ENCODE measurements at places on chromosomes 2 and 18. TPM values are rescaled to one million over a fixed set of nuclear protein-coding genes. Genes with fewer than 3 reads are reported as not detected.

DNA sequence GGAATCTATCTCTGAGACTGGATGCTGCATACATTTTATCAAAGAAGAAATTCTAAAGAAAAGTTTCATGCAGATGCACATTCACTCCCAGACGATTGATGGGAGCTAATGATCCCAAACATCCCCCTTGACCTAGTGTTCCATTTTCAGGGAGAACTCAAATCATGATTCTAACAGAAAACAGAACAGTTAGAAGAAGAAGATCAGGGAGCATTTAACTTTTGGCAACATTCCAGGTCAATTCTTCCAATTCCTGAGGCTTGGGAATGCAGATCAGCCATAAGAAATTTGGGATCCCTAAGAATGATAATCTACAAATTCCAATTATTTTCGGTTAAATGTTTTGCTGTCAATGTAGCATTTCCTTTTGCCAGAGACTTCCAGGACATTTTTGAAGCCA is 96.6 kb downstream of the CPO start:
- no peaks in the 10 kb centered on the region for H3K4me1 ChIP-seq
- peaks cover 15% of the 10 kb centered on the region for H3K27me3 ChIP-seq
- no peaks in the 10 kb centered on the region for H3K36me3 ChIP-seq

DNA sequence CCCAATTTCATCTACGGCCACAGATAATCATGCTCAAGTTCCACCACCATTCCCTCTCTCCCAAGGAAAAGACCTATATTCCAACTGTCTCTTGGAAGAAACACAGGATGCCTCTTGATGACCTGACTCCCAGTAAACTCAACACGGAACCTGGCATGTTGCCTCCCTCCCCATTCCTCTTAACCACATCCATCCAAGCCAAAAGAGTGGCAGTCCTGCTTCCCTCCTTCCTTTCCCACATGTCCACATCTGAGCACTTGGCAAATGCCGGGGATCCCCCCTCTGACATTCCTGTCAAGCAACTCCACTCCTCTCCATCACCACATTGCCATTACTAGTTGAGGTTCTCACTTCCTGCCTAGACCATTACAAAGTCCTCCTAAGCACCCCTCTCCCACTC is 49.4 kb downstream of the PID1 start:
- no peak overlapping the region for H3K27ac ChIP-seq
- no peaks in the 10 kb centered on the region for H3K27me3 ChIP-seq
- H3K4me1 ChIP-seq: no peaks in the 10 kb centered on the region

DNA sequence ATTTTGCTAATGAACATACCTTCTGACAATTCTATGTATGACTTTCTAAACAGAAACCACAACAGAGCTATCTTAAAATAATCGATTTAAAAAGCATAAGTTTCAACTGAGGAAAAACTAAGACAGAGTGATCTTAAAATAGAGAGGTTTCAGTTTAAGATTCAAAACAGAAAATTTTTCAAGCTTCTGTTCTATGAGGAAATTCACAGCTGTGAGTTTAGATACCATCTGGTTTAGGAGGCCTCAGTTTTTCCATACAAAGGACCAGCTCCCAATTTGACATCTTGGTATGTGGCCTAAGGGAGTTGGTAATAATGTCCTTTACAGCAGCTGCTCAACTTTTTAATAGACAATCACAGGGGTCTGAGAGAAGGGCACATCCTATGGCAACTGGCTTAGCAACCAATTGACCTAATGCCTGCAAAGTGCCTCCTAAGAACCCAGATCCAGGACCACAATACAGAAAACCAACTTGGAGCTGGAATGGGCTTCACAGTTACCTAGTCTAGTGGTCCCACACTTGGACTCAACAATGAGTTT is 39.7 kb downstream of the MDH1 start:
- DNase-seq: no peak
- H3K36me3 ChIP-seq: no peaks in the 10 kb centered on the region
- no peaks in the 10 kb centered on the region for H3K4me1 ChIP-seq
- H3K27me3 ChIP-seq: peaks cover 11% of the 10 kb centered on the region
- no peak overlapping the region for H3K4me3 ChIP-seq
- no peak overlapping the region for H3K27ac ChIP-seq

- peak overlapping the region; percentile 95 for H3K27ac ChIP-seq
- peaks cover 50% of the 10 kb centered on the region for H3K36me3 ChIP-seq
- peaks cover 50% of the 10 kb centered on the region for H3K4me1 ChIP-seq
- H3K4me3 ChIP-seq: peak overlapping the region; percentile 91
Measured at GRCh38 chr2:238061315-238062202, 758 bp downstream of the SCLY start.

GRCh38 chr2:233359823-233360222 is 5.5 kb downstream of the DGKD start:
- no peaks in the 10 kb centered on the region for H3K27me3 ChIP-seq
- peaks cover 47% of the 10 kb centered on the region for H3K36me3 ChIP-seq
- no peak for DNase-seq
- peaks cover 50% of the 10 kb centered on the region for H3K4me1 ChIP-seq
- H3K4me3 ChIP-seq: no peak overlapping the region
- H3K27ac ChIP-seq: no peak overlapping the region

GALNT3 gene
- total RNA-seq: 4.9 TPM

ITGA6 gene
- total RNA-seq: 0.68 TPM

CTDSP1 gene
- 103 TPM for total RNA-seq

COL4A3 gene
- total RNA-seq: not detected

RFTN2 gene
- not detected for total RNA-seq
